NCI-H460 (cell line): ENCODE measurements at places on chromosomes 1 and 21. TPM values are rescaled to one million over a fixed set of nuclear protein-coding genes. Genes with fewer than 3 reads are reported as not detected.

Gene ANXA9
- total RNA-seq, result 0.10 and 0.61 TPM in 2 replicates

Gene ALPL
- total RNA-seq, result 0.12 and 0.26 TPM in 2 replicates

GRCh38 chr1:99645699-99646531 is at the start of gene PALMD:
Gene PALMD (plus strand): TSS chr1:99646113. CDS start chr1:99646318, 205 bp downstream.
- peak; percentile 44 for DNase-seq

- no peak for DNase-seq
Observed at GRCh38 chr1:171610385-171610784, 11.7 kb upstream of the MYOCOS start.
